ENCODE measurements at places on chromosomes 6 and 20.

GRCh38 chr6:3061501-3061941 lies 6.8 kb upstream of the RIPK1 start:
- DNase-seq, result no peak

- DNase-seq, result no peak
These were observed 20.2 kb downstream of the HLA-DPA1 start for GRCh38 chr6:33053230-33053629.

- no peak for DNase-seq
These were observed 77.2 kb upstream of the EPHA7 start for GRCh38 chr6:93496548-93496947.

- DNase-seq, result no peak
These were observed 5.4 kb downstream of the FBXO30 start for GRCh38 chr6:145809211-145809610.

- no peak for DNase-seq
These were observed 7.7 kb upstream of the BACH2 start for GRCh38 chr6:90304308-90304707.

GRCh38 chr6:3762359-3762758 lies 10.8 kb upstream of the PXDC1 start:
- DNase-seq, result no peak

DNA sequence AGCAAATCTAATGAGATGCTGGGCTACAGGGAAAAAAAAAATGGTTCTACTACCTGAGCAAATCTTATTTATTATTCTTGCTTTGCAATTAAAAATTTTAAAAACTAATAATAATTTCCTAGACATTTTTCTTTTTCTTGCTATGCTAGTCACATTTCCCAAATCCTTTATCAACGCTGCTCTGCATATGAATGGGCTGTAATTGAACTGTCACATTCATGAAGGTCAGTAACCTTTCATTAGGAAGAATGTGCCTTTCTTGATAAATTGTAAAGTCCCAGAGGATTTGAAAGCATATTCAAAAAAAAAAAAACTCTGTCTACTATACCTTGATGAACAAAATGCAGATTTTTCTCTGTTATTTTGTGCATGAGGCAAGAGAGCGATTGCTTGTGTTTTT lies 538.7 kb upstream of the ID4 start:
- no peak for DNase-seq

All from cardiac septum (tissue), 1 donor.